Hippocampal formation (tissue), 2 donors: ENCODE measurements at places on chromosomes 3 and 15.

GRCh38 chr3:140573011-140573410 lies 104.9 kb upstream of the TRIM42 start:
- no peak for DNase-seq

- no peak for DNase-seq
These were observed 5.7 kb downstream of the STIMATE start for GRCh38 chr3:52891615-52892081.

- DNase-seq = no peak
These were observed 75.3 kb downstream of the NCEH1 start for GRCh38 chr3:172635588-172635987.

- peak; percentile 32 for DNase-seq
These were observed 171.4 kb downstream of the NSUN3 start for GRCh38 chr3:94234177-94234788.

- DNase-seq = no peak
These were observed 4.8 kb upstream of the TCF12 start for GRCh38 chr15:56913670-56914069.

DNA sequence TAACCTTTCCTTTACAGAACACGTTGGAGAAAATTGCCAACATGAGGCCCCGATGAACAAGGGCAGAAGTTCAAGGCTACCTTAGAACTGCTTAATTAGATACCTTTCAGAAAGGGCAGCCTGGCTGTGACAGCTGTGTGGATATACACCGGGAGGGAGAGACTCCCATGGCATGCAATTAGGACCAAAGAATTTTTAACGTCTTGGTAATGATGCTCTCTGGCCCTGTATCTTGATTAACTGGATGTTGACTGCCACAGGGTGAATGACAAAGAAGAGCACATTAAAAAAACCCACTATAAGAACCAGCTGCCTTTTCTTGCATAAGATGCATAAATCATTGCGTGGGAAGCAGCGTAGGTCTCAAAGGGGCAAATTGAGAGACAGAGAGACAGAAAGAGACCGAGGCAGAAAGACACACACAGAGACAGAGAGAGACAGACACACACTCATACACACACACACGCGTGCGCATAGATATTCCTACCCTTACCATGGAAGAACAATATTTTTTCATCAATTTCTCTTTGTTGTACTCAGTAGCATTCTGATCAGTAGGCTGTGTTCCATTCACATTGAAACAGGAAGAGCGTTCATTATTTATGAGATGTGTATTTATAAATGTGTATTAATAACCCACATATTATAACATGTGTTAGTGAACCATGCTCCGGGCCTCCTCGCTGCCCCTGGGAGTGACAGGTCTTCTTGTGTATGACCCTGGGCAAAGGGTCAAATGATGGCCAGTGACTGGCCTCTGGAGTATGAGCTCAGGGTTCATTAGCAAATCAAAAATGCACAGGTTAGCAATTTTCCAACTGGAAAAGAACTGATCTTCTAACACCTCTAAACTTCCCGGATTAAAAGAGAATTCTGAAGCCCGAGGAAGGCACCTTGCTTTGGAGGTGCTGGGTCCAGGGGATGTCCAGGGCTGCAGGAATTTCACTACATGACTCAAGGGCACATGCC lies 118.8 kb downstream of the NSMCE3 start:
- no peak for DNase-seq

DNA sequence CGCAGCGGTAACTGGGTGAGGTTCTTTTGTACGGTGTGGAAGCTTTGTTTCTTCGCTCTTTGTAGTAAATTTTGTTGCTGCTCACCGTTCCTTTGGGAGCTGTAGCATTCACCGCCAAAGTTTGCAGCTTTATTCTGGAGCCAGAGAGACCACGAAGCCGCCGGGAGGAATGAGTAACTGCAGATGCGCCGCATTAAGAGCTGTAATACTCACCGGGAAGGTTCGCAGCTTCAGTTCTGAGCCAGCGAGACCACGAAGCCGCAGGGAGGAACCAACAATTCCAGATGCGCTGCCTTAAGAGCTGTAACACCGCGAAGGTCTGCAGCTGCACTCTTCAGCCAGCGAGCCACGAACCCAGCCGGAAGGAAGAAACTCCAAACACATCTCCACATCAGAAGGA lies 56.0 kb upstream of the DYNC1LI1 start:
- DNase-seq = no peak

DNA sequence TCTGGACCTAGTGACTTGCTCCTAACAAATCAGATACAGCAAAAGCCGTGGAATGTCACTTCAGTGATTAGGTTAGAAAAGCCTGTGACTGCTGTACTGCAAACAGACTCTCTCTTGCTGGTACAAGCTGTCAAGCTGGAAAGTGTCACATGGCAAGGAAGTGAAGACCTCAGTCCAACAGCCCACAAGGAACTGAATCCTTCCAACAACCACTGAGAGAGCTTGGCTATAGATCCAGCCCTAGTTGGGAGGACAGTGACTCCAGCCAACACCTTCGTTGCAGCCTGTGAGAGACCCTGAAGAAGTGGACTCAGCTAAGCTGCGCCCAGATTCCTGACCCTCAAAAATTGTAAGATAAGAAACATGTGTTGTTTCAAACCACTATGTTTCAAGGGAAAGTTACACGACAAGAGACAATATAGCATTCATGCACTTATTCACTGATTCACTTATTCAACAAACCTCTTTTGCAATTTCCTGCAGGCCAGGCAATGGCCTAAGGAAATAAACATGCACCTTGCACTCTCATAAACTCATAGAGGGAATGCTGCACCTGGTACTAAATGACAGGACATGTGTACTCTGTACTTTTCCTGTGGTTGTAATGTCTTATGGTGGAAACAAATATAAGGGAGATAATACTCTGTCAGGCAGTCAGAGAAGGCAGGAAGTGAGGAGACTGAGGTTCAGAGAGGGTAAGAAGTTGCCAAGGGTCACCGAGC lies 142.9 kb downstream of the CADPS start:
- no peak for DNase-seq
